ENCODE measurements at places on chromosomes 3 and 15. TPM values are rescaled to one million over a fixed set of nuclear protein-coding genes. Genes with fewer than 3 reads are reported as not detected.
A peak's percentile ranks its signal among the peaks of the same experiment; 100 is the strongest.

The GHSR gene
- polyA plus RNA-seq, result not detected

The FYCO1 gene
- 7.1 TPM for polyA plus RNA-seq

The GP5 gene
- not detected for polyA plus RNA-seq

The PLSCR2 gene
- not detected for polyA plus RNA-seq

The ATP10A gene
- not detected for polyA plus RNA-seq

The CFAP100 gene
- not detected for polyA plus RNA-seq

The ARL8B gene
- 42.8 TPM for polyA plus RNA-seq

DNA sequence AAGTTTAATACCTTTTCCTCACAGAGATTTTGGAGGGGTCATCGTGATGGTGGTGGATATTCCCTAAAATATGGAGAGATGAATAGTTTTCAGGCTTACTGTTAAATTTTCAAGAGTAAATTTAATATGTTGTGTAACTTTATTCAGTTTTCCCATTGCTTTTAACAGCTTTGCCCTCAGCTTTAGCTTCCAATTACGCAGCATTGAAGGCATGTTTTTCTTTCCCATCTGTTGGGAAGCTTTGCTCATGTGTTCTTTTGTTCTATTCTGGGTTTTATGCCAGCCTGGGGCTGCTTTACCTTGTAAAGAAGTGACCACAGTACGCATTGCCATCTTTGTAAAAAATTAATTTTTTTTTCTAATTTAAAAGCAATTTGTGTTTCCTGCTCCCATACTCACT, 151.5 kb downstream of the B3GALNT1 start:
- no peak for DNase-seq

DNA sequence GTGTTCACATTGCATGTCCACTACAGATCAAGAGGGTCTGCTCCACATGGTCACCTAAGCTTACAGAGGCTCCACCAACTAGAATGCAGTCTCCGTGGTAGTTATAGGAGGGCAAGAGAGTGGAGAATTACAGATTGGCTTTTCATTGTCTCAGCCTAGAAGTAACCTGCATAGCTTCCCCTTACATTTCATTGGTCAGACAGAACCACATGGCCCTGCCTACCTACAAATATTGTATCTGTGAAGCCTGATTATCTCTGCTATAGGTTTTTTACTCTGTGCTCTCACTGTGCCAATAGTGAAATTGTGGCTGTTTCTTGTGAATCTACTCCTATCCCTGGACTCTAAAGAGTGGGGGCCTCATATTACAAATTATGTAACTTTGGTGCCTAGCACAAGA, 2.5 kb upstream of the TLNRD1 start:
- no peak for DNase-seq

DNA sequence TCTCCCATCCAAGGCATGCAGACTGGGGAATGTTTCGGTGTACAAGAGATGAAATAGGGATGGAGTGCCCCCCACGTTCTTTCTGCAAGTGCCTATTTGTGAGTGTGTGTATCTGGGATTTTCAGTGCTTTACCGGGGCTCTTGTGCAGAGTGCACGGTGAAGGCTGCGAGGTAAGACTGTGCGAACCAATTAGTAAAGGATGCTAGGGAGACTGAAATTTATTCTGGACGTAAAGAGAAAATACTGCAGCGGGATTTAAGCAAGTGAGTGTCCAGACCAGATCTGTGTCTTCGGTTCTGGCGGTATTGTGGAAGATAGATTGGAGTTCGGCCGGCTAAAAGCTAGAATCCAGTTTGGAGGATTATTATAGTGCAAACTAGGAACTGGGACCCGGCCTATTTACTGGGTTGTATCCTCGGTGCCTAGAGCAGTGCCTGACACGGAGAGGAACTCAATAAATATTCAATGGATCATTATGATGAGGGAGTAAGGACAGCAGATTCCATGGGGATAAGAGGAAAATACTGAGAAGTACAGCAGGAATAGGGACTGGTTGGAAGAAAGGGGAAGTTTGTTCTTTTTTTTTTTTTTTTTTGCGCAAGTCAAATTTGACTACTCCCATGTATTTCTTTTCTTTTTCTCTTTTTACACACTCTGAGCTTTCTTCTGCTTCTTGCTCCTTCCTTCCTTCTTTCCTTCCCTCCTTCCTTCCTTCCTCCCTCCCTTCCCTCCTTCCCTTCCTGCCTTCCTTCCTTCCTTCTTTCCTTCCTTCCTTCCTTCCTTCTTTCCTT, 580 bp upstream of the MAGEF1 start:
- DNase-seq, result no peak

- DNase-seq, result no peak
Measured at GRCh38 chr3:8455526-8456411, 45.9 kb upstream of the LMCD1 start.

DNA sequence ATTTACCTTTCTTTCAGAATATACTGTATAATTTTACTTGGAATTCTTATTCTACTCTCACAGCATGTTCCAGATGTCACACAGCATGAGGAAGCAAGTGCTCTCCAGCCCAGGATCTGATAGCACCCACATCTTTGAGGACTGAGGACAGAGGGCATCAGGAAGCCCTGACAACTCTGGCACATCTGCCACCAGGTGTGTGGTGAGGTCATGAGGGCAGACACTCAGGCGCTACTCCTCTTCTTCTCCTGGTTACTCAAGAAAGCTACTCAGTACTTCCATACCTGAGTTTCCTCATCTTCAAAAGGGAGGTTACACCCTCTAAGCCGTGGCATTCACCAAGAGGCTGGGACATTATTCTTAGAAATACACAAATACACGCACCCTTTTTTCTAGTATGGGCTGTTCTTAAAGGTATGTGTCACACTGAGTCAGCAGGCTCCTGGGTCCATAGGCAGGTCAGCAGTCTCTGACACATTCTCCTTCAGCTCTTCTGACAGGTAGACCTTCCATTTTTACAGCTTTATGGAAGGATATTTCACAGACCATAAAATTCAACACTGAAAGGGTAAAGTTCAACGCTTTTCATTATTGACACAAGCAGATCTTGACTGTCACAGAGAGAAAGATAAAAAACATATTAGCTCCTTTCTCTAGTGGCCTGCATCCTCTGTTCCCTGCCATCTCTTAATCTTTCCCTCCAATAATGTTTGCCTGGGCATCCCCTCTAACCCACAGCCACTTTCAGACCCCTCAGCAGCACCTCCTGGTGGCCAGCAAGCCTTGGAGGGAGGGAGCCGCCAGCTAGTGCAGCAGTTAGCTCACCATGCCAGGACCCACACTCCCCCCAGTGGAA, 103.2 kb upstream of the TJP1 start:
- DNase-seq, result peak; percentile 93

DNA sequence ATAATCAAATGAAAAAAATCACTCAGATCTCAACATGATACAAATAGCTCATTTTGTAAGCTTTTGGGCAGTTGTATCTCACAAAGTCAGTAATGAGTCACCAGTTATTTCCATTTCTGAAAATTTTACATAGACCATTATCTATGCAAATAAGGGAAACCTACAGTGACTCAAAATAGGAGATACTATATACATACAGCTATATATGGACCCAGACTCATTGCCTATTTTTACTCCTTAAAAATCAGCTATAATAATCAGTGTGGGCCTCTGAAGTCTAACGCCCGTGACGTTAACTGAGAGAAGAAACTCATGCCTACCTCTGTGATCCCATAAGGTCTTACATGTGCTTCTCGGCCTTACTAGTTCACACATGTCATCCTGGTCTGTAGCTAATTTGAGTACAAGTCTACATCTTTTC, 31.6 kb downstream of the LRIG1 start:
- no peak for DNase-seq

GRCh38 chr3:171049861-171050444, 23.4 kb upstream of the SLC2A2 start:
- DNase-seq, result peak; percentile 49

- DNase-seq, result peak; percentile 50
Measured at GRCh38 chr3:78507196-78507984, 1260.4 kb downstream of the ROBO1 start.

DNA sequence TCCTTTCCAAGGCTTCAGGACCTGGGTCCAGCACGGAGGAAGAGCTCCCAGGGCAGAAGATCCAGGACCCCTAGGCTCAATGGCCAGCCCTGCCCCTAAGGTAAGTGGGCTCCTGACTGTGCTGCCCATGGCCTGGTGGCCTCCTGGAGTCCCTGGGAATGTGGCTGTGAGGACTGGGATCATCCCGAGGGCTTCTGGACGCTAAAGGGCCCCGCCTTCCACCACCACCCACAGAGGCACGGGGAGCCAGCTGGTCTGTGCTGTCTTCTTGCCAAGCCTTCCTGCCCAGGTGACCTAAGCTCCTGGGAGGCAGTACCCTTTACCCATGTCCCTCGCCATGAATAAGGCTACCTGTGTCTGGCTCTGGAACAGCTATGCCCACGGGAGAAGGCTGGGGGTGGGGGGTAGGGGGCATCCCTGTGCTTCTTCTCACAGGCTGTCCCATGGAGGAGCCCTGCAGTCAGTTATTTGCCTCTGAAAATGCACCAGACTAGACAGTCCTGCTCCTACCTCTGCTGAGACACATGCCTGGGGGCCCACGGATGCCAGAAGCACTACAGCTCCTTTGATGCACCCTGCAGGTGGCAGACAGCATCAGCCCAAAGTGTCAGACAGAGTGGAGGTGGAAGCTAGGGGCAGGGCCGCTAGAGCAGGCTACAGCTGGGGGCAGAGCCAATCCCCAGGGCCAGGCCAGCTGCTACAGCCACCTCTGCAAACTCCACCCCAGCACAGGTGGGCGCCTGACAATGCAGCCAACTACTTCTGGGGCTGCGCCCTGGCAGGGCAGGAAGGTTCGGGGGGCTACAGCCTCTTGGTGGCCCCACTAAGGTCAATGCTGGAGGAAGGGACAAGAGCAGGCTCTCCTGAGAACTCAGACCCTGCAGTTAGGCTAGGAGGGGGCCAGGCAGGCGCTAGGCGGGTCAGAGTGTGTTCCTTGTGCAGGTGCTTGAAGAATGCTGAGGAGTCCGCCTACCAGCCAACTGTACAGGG, 90.9 kb downstream of the SEC22A start:
- DNase-seq, result no peak

- DNase-seq, result no peak
Measured at GRCh38 chr3:144995856-144996255, 1024.2 kb downstream of the DIPK2A start.

GRCh38 chr3:182969277-182969676, 11.1 kb downstream of the DCUN1D1 start:
- peak; percentile 66 for DNase-seq

GRCh38 chr3:148318240-148318639, 379.5 kb upstream of the AGTR1 start:
- no peak for DNase-seq

DNA sequence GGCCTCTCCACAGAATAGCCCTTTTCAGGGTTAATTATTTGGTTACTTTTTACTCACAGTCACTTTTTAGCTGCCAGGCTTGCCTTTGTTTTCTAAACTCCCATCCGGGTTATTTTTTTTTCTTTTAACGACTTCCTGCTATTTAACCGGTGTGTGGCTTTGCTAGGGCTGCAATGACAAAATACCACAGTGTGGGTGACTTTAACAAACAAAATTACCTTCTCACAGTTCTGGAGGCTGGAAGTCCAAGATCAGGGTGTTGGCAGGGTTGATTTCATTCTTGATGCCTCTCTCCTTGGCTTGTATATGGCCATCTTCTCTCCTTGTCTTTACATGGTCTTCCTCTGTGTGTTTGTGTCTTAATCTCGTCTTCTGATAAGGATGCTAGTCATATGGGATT, 91.5 kb downstream of the IL1RAP start:
- DNase-seq, result no peak

DNA sequence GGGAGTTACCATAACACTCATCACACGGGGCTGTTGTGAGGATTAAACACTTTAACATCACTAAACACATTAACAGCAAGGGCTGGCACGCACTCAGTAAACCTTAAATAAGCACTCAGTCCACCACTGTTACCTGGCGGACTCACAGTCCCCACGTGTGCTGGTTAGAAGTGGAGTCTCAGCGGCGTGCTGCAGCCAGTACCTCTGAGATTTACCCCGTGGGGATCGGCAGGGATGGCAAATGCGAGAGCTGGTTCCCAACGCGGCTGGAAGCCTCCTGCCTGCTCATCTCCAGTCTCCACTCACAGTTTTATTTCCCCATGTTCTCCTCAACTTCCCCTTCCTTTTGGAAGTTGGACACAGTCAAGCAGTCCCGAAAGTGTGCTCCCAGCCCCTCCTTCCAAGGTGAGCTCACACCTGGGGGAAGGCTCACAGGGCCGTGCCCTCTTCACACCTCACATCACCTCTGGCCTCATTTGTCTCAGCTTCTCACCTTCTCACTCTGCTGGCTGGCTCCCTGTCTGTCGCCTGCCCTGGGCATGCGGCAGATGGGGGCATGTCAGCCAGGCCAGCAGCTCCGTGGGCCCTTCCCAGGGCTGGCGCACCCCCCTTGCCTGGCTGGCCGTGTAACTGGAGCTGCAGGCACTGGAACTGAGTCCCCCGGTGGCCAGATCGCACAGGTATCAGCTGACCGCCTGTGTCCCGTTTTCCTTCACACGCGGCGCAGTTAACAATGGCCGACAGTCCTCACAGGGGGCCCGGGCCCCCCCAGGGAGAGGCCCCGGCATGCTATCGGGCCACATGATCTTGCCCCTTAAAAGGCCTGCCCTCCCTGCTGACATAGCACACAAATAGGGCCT, 87.1 kb downstream of the WNT7A start:
- DNase-seq, result no peak

- DNase-seq, result no peak
Measured at GRCh38 chr15:72825829-72826228, 42.3 kb upstream of the ADPGK start.

DNA sequence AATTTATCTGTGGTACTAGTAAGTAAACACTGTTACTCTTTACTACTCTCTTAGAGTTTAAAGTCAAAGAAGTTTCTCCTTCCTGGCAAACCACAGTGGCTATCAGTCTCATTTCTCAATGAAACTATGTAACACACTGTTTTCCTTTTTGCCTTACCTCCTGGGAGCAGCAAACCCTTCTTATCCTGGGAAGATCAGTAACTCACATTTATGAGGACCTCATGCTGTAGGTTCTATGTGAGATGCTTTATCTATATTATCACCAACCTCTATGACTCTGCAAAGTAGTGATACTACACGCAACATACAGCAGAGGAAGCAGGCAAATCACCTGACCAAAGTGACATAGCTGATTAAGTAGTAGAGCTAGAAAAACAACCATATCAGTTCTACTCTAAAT, 35.3 kb downstream of the PBRM1 start:
- no peak for DNase-seq

DNA sequence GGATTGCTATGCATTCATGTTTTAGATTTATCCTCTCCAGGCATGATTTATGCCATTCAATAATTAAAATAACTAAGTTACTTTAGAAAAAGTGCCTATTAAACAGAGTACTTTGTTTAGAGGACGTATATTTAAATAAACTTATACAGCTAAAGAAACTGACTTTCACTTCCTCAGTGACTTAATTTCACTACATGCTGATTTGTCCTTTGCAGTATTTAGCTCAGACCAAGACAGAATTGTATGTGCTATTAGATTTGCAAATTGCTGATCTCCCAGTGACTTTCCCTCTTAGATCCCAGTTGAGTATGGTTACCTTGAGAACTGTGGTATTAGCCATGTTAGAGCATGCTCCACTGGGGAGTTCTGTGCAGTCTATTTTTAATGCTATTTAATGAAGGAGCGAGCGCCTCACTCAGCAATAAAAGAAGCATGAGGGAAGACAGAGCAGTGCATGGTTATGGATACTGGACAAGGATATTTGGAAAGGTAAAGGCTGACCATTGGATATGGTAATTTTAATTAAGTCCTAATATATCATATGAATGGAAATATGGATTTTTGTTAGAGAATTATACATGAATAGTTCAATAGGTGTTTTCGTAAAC, 2.7 kb downstream of the ARPP21 start:
- DNase-seq, result no peak

GRCh38 chr3:157042226-157042625, 117.7 kb downstream of the CCNL1 start:
- no peak for DNase-seq

- no peak for DNase-seq
Measured at GRCh38 chr3:57572096-57572495, 16.0 kb downstream of the PDE12 start.

GRCh38 chr15:88990185-88990679, 77.1 kb upstream of the MFGE8 start:
- DNase-seq, result no peak

All from mammary epithelial cell (primary cell).